Activated naive CD8-positive, alpha-beta T cell treated with anti-CD3 and anti-CD28 coated beads for 36 hours (primary cell): ENCODE measurements at places on chromosomes 13 and 19.

DNA sequence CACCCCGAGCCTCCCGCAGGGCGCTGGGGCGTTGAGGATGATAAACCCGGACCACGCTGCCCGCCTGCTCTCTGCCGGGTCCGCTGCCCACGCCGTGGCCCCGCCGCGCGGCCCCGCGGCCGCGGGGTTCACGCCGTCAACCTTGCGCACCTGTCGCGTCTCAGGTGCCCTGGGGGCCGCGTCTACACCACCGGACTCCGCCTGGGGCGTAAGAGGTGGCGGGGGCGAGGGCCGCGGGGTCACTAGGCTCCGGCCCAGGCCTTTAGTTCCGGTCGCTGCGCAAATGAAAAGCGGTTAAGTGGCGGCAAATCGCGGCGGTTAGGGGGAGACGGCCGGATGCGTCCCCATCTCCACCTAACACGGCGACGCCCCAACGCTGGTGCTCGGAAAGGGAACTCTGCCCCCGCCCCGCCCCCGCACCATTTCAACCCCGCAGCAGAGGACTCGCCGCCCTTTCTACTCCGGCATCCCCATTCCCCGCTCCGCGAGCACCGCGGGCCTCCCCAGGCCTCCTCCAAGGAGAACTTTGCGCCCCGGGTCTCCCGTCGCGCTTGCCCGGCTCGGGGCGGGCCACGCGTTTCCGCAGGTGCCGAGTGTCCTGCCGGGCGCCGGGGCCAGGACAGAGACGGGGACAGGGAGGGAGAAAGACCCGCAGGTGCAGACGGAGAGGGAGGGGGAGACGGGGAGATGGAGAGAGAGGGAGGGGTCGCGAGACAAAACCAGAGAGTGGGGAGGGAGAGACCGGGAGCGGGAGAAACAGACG, 4.3 kb downstream of the ONECUT3 start:
- DNase-seq, result no peak

- no peak for DNase-seq
Observed at GRCh38 chr19:11164296-11164695, 8.7 kb upstream of the SPC24 start.

- no peak for DNase-seq
Observed at GRCh38 chr19:2429917-2430535, 2.6 kb upstream of the TIMM13 start.

DNA sequence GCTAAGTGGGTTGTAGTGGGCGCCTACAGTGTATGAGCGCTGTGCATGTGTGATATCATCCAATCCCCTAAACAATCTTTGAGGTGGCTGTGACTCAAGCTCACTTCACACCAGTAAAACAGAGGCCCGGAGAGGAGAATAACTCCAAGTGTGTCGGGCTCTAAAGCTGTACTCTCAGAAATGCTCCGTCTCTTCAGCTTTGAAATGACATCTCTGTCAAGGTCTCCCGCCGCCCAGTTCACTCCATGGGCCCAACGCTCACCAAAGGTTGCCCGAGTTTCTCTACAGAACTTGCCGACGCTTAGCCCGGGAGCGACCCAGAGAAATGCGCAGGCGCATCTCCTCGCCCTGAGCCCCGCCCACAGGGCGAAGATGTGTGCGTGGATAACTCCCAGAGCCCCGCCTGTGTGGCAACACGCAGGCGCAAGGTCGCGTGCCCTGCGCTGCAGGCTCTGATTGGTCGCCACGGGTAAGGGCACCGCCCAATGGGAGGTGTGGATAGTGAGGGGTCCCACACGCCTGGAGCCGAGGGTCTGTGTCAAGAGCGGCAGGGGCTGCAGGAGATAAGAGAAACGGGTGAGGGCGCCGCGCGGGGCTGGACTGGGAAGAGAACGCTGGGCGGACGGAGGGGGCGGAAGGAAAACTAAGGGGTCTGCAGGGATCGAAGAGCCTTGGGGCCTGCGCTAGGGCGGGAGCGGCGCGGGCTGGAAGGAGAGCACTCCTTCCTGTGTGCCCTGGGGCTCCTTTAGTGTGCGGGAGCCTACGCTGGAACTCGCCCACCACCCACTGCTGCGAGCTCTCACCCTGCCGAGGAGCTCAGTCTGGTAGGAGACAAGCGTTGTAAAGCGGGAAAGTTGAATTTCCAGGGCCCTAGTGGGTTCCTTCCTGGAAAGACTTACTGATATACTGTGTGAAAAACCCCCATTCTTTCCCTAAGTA, at the start of gene ZNF526:
TSS of gene ZNF526 (plus strand) at position 501 of the 939 bp plus-strand sequence. CDS start 4,092 bp downstream, outside the sequence.
- peak; percentile 99 for DNase-seq

DNA sequence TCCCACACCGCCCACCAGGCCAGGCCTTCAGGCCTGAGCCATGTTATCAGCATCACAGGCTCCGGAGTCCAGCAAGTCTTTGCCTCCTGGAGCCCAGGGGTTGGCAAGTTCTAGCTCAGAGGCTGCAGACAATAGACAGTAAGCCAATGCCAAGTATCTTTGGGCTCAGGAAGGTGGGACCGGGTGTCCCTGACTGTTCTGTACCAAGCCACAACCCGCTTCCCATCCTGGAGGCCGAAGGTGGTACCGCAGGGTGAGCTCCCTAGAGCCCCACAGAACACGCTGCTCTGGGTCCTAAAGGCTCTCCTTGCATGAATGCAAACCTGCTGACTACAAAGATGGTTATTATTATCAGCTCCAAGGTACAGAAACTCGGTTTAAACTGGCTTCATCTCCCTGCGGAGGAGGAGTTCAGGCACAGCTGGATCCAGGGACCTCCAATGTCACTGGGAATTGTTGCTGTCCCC, 5.5 kb upstream of the FSTL3 start:
- DNase-seq, result no peak

DNA sequence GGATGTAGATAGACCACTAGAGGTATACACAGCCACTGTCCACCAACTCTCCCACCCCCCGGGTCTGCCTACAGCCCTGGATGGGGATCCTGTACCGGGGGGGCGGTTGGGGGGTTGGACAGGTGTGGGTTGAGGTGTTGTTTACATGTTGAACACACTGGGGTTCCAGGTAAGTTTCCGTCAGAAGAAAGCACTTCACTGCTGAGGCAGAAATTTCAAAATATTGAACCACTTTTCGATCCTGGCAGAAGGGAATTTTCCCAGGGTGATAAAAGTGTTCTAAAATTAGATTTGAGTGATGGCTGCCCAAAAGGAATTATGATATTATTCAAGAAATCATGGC, 6.6 kb upstream of the CEACAM16 start:
- no peak for DNase-seq

DNA sequence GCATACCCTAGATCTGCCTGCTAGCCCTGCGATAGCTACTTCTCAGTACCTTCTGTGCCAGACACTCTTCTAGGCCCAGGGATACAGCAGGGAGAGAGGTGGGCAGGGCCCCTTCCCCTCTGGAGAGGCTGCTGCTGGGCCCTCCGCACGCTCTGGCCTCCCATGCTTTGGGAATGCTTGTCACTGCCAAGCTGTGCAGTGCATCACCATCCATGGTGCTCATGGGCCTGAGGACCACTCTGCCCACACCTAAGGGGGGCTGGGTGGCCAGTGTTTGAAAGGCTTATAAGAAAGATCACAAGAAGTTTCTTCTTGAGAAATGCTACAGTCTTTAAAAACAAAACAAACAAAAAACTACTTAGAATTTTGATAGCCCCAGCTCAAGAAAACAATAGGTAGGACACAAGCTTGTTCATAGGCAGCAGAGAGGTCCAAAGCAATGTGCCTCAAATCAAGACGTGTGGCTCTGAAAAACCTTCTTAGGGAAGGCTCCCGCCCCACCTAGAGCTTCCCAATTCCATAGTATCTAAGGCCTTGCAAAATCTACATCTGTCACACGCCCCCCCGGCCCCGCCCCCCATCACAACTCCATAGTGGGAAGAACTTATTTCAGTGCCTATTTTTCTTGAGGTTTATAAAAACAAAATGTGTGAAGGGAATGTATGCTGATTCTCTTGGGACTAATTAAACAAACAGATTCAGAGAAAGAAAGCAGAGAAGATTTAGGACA, 145.8 kb downstream of the TM9SF2 start:
- no peak for DNase-seq

GRCh38 chr13:90156390-90156789, 1191.1 kb upstream of the MIR17HG start:
- no peak for DNase-seq

- DNase-seq, result no peak
Observed at GRCh38 chr13:42114912-42115311, 66.5 kb downstream of the DGKH start.

DNA sequence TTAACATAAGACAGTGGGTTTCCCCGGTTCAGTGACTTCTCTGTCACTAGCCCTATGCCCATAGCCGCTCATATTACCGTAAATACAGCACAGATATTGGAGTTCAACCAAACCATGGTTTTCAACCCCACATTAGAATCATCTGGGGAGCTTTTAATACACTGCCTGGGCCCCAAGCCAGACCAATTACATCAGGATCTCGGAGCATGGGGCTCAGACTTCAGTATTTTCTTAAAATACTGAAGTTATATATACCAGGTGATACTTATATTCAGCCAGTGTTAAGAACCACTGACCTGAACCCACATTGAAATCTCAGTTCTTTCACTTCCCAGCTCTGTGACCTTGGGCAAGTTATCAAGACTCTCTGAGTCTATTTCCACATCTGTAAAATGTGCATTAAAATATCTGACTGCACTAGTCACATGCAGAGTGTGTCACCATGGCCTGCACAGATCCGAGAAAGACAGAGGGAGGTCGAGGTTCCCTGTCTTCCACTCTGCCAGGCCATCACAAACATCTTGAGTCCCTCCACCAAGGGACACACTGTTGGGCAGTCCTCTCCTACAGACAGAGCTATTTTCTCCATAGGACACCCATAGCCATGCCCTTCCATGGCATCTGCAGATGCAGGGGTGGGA, 32.2 kb upstream of the IPO5 start:
- no peak for DNase-seq

DNA sequence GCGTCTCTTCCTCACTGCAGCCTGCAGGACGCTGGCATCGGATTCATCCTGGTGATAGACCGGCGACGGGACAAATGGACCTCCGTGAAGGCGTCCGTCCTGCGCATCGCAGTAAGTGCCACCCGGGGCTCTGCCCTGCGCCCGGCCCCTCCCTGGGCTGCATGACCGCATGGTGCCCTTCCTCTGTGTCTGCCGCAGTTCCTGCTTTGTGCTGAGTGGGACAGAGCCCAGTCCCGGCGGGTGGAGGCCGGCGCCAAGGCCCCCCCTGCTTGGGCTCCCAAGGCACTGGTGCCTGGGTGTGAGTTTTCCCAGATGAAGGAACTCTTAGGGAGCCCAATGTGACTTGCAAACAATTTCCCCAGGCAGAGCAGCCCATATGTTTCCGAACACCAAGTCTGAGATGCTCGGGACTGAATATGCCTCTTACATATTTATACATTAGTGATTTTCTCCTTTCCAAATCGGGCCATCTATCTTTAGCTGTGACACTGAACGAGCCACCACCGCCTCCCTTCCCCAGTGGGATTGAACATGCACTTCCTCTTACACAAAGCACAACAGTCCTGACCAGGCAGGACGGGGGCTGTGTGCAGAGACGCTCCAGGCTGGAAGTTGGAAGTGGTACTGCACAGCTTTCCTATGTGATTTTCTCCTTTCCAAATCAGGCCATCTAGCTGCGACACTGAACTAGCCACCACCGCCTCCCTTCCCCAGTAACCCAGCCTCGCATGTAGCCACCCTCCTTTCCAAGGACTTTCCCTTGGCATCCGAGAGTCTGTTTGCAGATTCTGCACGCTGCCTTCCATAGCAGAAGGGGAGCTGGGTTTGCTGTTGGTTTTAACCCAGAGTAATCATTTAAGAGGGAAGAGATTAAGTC, 60.1 kb upstream of the F7 start:
- no peak for DNase-seq

DNA sequence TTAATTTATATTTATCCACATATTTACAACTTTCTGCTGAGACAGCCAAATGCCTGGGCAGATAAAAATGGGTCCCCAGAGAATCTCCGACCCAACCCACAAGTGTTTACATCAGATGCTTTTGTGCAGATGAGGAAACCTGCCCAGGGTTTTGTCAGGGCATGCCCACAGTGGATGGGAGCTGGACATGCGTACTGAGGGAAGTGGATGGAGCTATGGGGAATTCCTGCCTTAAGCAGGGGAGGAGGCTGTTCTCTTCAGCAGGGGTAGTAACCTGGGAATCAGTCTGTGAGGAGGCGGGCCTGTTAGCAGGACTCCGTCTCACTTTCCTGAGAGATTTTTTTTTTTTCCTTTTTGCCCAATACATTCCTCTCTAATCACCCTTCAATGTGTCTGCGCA, 122.9 kb downstream of the RFC3 start:
- DNase-seq, result no peak
